Activated CD4-positive, alpha-beta T cell treated with anti-CD3 and anti-CD28 coated beads for 36 hours (primary cell): ENCODE measurements at places on chromosomes 3 and 15. TPM values are rescaled to one million over a fixed set of nuclear protein-coding genes. Genes with fewer than 3 reads are reported as not detected.

The CEP19 gene
- total RNA-seq = 5.6 TPM

DNA sequence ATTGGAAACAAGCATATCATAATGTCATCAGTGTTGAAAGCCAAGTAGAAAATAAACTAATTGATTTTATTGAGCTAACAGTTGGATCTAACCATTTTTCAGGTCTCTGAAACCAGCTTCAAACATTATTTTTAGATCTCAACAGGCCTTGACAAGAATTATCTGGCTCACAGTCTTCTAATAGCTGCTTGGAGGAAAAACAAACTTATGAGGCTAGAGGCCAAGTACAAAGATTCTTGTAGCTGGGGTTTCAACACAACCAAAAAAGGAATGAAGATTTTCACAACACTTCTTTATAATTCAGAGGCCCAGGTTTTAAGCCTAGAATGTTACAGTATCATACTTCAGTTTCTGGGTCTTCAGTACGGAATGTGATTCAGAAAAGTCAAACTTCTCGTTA lies 3.7 kb downstream of the SETMAR start:
- no peak for DNase-seq

DNA sequence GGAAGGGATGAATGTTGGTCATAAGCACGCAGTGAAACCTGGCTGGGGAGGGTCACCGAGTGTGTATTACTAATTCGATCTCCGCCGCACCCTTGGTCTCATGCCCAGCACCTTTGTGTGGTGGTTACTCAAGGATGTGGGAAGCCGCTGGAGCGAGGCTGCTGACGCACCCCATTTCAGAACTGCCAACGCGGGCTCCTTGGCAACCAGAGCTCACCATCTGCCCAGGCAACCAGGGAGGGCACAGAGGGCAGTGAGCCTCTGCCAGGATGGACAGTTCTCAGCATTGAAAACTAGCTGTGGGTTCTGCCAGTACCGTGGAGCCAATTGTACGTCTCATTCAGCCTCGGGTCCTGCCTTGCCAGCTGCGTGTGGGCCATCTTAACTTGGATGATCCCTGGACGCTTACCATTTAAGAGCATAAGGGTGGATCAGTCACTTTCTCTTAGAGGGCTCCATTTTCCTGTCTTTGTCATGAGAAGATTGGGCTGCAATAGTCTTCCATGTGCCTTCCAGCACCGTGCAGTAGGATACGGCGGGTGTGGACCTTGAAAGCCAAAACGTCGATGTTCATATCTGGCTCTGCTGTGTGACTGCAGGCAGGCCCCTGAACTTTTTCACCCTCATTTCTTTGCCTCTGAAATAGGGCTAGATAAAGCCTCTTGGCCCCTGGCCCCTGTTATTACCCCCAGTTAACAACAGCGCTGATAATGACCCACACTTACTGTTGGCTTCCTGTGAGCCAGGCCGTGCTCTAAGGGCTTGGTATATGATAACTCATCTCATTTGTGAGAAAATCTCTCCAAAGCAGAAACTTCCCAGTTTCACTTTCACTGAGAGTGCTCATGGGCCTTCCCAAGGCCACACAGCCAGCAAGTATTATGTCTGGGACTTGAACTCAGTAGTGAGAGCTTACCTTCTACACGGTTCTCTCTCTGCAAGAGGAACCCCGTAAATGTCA lies 238.8 kb downstream of the OPA1 start:
- no peak for DNase-seq

- DNase-seq = no peak
Observed at GRCh38 chr3:108178676-108179075, 43.5 kb downstream of the IFT57 start.

- DNase-seq = peak; percentile 93
Observed at GRCh38 chr3:122382888-122383666, at the start of gene MIX23. MIX23 (minus strand) TSS chr3:122383231; CDS start chr3:122383224, 7 bp downstream.

DNA sequence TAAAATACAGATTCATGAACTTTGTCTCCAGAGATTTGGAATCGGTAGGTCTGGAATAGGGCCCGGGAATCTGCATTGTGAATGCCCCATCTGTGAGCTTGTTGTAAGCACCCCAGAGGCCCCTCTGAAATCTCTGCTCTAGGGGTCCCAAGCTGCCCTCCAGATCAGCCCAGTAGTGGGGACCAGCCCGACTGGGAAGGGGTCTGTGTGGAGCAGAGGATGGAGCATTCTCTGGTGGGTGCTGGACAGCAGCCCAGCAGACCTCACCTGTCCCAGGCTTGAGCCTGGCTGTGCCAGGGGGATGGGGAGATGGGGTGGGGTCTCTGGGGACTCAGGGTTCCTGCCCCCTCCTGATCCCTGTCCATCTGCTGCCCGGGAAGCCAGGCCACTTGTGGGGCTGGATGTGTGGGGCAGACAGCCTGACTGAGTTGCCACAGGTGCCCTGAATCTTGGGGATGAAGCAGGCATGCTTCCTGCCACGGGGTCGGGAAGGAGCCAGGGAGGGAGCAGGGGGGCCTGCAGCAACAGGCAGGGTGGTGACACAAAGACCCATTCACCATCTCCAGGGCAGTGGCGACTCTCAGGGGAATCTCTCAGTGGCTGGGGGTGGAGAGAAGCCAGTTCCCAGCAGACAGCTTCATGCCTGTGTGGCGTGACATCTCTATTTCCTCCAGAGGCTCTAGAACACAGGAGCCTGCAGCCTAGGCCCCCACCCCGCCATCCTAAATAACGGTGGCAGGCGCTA lies 99.3 kb downstream of the WNT7A start:
- no peak for DNase-seq

- DNase-seq = no peak
Observed at GRCh38 chr3:127747751-127748521, 74.4 kb downstream of the MGLL start.

The P2RY12 gene
- total RNA-seq = not detected

- DNase-seq = peak; percentile 42
Observed at GRCh38 chr15:60003243-60004008, 685 bp upstream of the FOXB1 start.

GRCh38 chr3:65564483-65564882 lies 474.2 kb downstream of the MAGI1 start:
- DNase-seq = no peak

DNA sequence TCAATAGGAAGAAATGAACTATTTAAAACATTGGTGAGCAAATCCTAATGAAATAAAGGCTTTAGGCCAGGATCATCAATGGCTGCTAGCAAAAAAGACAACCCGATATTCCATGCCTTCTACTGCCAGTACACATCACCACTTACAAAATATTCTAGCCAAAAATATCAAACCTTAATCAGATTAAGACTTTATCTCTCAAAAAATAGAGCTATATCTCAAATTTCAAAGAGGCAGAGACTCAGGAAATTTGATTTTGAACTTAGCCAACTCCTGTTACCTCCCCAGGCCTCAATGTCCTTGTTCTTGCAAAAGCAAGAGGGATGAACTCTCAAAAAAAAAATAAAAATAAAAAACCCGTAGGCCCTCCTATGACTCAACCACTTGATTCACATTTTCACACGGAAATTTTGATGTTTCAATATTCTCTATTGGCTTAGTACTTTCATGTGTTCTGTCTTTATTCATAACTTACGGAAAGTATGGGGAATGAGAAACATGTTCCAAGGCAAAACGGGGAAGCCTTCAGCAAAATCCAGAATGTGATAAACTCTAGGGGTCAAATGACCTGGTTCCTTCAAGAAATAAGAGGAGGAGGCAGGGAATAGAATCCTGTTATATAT lies 273.3 kb upstream of the ZPLD1 start:
- no peak for DNase-seq

The CADPS gene
- total RNA-seq = not detected

DNA sequence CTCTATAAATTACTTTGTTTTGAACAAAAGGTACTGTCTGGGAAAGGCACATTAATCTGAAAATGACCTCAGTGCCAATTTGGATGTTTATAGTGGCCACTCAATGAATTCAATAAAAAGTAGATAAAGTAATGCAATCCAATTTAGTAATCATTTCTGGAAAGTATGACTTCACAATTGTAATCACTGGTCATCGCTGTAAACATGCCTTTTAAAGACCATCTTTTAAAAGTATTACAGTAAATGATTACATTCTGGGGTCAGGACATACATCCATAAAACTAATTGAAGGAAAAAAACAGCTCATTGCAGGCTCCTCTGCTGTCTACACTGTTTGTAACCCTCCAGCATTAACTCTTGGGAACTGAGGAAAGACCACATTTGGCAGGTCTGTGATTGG lies 43.2 kb downstream of the HRH1 start:
- no peak for DNase-seq

The GOLGA8Q gene
- total RNA-seq = 0.32 TPM

The FGD5 gene
- not detected for total RNA-seq

DNA sequence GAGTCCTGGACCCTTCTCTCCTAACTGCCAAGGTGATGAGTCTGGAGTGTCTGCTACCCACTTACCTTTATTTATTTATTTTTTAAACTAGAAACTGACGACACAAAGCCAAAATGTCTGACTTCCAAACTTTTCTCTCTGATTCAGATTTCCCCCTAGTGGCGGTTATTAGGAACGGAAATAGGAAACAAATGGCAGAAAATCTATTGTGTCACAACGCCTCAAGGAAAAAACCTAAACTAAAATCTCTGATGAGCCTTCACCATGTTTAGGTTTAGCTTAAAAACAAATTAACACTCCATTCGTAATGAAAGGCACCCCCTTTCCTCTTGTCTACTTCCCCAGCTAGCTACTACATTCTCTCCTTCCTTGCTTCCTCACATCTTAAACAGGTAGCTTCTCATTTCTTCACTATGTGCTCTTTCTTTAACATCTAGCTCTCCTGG lies 94.0 kb upstream of the MEX3B start:
- no peak for DNase-seq

The LRRIQ4 gene
- 0.09 TPM for total RNA-seq

- DNase-seq = peak; percentile 85
Observed at GRCh38 chr15:40344631-40345120, 3.9 kb upstream of the CCDC9B start.

GRCh38 chr3:145190138-145190537 lies 970.8 kb downstream of the PLOD2 start:
- DNase-seq = no peak
